ENCODE measurements at places on chromosomes 16 and 17.
A peak's percentile ranks its signal among the peaks of the same experiment; 100 is the strongest.

DNA sequence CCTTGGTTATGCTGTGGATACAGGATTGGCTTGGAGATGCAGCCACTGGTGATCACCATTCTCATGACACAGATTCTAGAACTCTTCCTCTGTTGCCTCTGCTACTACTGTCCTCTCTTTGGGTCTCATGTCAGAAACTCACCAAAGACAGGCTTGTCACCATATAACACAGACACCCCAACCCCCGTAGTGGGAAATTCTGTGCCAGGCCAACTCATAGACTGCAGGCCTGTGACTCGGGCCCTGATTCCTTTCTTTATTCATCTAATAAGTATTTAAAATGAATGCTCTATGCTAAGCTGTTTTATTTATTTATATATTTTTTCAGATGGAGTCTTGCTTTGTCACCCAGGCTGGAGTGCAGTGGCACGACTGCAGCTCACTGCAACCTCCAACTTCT, 9.5 kb downstream of the CYB5D2 start:
- DNase-seq = no peak

DNA sequence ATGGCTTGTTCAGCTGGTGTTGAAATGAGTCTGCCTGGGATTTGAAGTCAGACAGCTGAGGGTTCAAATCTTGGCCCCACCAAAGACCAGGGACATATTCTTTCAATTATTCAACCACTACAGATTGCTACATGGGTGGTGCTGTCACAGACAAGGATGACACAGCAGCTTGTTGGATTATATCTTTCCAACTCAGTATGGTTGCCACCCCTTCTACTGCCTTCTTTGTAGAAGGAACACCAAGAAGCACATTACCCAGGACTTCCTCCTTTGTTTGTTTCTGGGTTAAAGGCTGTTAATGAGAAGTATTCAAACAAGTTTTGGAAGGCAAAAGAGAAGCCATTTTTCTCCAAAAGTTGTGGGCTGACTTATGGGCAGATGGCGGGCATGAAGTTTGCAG, 78.6 kb downstream of the COPRS start:
- DNase-seq = no peak

GRCh38 chr16:28990375-28991040, 5.7 kb downstream of the LAT start:
- DNase-seq = no peak

GRCh38 chr16:74477226-74477625, 55.9 kb upstream of the CLEC18B start:
- no peak for DNase-seq

DNA sequence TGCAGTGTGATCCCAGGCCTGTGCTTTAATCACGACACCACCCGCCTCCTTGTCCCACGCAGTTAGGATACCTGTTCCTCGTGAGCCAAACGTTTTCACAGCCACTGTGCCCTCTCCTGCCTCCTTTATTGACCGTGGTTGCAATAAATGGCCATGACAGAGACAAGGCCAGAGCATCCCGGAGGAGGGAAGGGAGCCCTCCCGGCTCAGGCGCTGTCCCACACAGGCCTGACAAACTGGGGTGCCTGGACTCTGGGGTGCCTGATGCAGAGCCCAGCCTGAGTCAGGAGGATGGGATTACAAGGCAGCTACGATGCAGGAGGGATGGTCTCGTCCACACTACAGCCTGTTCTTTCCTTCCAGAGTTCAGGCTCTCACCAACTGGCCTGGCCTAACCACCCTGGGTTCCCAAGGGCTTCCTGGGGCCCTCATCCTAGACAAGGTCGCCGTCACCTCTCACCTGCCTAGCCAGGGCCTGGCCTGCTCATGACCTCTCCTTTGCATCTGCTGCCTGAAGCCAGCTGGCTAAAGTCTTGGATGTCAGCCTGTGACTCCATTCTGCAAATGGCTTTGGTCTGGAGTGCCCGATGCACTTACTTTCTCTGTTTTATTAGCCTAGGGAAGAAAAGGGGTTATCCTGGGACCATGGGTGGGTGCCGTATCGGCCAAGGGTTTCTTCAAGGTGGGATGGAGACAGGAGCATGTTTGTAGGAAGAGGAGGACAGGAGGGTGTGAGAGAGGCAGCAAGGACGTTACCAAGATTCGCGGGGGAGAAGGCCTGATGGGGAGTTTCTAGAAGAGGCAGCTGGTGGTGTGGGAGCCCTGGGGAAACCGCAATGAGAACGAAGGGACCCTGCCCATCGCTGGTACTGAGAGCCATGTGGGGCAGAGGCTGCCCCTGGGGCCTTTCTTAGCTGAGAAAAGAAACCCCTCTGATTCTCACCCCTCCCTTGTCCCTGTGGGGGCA, 234.3 kb upstream of the TNRC6C start:
- DNase-seq = peak; percentile 15

DNA sequence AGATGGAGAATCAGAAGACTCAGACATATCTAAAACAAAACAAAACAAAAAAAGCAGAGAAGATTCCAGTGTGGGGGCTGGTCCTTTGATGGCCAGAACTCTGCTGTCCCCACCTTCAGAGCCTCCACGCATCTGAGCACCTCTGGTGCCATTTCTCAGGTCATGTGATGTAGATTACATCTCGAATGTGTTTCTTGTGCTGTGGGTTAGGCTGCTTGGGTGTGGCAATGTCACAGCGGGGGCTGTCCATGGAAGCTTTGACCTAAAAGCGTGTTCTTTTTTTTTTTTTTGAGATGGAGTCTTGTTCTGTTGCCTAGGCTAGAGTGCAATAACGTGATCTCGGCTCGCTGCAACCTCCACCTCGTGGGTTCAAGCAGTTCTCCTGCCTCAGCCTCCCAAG, 51.2 kb downstream of the PLD6 start:
- DNase-seq = no peak

GRCh38 chr16:66515596-66516508, 34.1 kb downstream of the TK2 start:
- no peak for DNase-seq

DNA sequence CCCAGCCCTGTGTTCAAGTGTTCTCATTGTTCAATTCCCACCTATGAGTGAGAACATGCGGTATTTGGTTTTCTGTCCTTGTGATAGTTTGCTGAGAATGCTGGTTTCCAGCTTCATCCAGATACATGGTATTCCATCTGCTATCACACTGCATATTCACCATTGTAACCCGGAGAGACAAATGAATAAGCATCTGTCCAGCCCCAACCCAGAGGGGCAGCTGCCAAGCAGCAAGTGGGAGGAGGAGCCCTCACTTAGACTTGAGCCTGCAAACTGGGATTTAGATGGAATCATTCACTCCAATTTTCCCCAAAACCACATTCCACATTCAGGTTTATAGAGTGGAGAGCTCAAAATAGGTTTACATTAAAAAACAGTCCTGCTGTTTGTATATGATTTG, 41.6 kb downstream of the SHISA6 start:
- DNase-seq = no peak

- DNase-seq = no peak
Observed at GRCh38 chr17:57404073-57404472, 147.8 kb downstream of the MSI2 start.

DNA sequence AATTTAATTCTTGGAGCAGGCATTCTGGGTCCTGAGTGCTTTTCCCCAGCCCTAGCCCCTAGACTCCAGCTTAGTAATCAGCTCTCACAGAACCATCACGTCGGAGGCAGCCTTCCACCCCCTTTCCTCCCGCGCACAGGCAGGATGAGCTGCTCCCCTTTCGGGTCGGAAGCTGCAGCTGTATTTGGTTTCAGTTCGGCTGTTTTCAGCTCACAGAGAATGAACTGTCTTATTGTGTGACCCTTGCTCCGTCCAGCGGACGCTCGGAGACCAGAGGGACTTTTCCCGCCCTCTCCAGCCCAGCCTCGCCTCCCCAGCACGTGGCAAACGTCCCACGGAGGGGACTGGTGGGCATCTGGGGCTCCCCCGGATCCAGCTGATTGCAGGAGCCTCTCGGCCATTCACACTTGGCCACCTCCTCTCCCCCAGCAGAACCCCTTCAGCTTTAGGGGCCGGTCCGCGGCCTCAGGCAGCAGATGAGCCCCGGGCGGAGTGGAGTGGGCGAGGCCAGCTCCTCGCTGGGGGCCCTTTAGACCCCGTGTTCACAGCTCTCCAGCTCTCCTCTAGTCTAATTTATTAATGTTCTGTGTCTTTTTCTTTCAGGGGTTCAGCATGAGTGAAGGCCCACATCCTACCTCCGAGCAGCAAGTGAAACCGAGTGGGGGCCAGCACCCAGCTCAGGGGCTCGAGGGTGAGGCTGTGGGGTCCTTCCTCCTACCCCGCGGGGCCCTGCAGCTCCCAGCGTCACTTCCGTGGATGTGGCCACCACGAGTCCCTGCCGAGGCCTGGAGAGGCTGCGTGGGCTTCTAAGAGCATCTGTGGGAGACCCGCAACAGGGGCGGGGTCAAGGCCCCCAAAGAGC, 863 bp upstream of the UTS2R start:
- DNase-seq = no peak

GRCh38 chr17:57910462-57911420, 44.5 kb downstream of the CUEDC1 start:
- DNase-seq = no peak

- no peak for DNase-seq
Observed at GRCh38 chr17:28344435-28344901, 8.9 kb downstream of the TNFAIP1 start.

DNA sequence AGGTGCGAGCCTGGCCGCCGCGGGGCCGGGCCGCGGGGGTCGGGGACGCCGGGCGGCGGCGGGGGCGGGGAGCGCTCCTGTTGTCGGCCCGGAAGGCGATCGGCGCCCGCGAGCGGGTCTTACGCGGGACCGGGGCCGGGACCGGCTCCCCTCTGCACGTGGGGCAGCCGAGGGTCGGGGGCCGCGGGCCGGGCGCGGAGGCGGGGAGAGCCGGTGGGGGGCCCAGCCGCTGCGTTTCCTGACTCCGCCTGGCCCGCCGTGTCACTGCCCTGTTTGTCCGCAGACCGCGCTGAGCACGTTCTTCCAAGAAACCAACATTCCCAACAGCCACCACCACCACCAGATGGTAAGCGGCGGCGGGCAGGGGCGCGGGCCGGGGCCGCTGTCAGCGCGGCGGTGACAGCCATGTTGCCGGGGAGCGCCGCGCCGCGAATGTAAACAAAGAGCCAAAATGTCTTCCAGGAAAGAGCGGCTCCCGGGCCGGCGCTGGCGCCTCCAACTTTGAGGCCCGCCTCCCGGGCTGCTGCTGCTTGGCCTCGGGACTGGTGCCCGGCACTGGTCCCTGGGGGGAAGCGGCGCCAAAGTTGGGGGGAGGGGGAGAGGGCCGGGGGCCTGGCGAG, 586 bp downstream of the UBALD2 start:
- DNase-seq = peak; percentile 13

DNA sequence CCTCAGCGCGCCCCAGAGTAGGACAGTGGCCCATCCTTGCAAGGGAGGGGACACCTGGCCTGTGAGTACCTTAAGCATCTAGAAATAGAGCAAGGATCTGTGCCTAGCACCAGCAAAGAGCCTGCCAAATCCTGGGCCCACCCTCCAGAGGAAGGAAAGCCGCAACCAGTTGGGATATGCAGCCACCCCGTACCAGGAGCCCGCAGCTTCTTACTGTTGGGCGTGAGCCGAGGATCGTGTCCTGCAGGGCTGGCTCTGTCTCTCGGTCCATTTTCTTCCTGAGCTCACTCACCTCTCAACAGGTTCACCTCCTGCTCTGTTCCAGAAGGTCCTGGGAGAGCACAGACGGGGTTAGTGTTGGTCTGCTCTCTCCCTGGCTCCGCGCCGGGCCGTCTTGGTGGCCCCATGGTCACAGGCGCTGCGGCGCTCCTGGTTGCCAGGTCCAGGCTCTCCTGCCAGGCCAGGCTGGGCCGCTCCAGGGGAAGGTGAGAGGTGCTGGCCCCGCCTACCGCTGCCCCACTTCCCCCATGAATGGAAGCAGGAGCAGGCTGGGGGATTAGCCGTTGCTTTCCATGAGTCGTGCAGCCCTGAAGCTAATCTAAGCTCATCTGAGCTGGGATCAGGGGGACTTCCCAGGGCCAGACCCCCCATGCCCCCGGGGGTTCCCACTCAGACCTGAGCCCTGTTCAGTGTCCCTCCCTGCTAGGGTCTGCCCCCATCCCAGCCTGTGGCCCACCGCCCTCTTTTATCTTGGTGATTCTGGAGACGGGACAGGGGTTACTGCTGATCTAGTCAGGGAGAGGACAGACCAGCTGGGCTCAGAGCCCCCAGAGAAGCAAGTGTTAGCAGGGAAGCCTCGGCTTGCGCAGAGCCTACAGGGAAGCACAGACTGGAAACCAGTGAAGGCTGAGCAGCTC, 12.7 kb downstream of the ENDOV start:
- DNase-seq = no peak

GRCh38 chr17:8960325-8961140, 5.0 kb downstream of the PIK3R5 start:
- no peak for DNase-seq

DNA sequence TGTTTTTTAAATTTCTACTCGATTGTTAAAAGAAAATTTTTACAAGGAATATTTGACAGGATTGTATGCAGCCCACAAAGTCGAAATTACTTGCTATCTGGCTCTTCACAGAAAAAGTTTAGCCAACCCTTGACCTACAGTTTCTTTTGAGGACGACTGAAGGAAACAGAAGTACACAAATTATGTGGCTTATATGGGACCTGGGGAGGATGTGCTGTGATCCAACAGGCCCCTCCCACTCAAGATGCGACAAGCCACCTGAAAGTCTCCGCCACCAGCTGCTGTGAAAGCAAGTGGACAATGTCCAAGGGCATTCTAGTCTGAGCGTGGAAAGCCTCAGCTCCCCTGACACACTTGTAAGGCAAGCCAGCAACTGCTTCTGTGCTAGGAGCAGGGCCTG, 42.4 kb upstream of the SLC25A19 start:
- no peak for DNase-seq

DNA sequence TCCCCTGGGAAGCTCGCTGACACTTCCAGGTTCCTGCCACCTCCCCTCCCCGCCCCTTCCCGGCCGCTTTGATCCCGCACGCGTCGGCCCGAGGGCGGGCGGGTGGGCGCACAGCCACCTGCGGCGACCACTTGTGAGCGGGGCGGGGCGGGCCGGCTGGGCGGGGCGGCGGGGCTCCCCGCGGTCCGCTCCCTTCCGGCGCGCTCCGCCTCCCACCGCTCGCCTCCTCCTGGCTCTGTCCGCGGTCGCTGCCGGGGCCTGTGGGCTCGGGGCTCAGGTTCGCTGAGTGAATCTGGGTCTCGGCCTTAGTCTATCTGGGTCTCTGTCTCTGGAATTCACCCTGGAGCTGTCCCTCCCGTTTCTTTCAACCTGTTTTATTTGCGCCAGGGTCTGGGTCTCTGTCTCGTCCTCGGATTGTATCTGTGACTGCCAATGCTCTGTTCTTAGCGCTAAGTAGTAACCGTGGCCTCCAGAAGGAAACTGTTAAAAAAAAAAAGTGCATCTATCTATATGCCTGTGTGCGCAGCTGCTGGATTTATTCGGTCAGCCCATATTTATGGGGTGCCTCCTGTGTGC, 2.7 kb upstream of the HES7 start:
- no peak for DNase-seq

GRCh38 chr16:273547-274421, 2.0 kb downstream of the RGS11 start:
- DNase-seq = no peak

- DNase-seq = no peak
Observed at GRCh38 chr16:78647019-78647418, 547.6 kb downstream of the WWOX start.
